ENCODE measurements at places on chromosomes 3 and 15. TPM values are rescaled to one million over a fixed set of nuclear protein-coding genes. Genes with fewer than 3 reads are reported as not detected.

- H3K4me1 ChIP-seq: no peaks in the 10 kb centered on the region
- no peaks in the 10 kb centered on the region for H3K36me3 ChIP-seq
- peaks cover 12% of the 10 kb centered on the region for H3K27me3 ChIP-seq
- no peak for DNase-seq
These were observed 8.6 kb downstream of the SLC6A1 start for GRCh38 chr3:11001020-11001657.

Gene HGD
- total RNA-seq: not detected

Gene GOLGA8Q
- 0.20 TPM for total RNA-seq

DNA sequence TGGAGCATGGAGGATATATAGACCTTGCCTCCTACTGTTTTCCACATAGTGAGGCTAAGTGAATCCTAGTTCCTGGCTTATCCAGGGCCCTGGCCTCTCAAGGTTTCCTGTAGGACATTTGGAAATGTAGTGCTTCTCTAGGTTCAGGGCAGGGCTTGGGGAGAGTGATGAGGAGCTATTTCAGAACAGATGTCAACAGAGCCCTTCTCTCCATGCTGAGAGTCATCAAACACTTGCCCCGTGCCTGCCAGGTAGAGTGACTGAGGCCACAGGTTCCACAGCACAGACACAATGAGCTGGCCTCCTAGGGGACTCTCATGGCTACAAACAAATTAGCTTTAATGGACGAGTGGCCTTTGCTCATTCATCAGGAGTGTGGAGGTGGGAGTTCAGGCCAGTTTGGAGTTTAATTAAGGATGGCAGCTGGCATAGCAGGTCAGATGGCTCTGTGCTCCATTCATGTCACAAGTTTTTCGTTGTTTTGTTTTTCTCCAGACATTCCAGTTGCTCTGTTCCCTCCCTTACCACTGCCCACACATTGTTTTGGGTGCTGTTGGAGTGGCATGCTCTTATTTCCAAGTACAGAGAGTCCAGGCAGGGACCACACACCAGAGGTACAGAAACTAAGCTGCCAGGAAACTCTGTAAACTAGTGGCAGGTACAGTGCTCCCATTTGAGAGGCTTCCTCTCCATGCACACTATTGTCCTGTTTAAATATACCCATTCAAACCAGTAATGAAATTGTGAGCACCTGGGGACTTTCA lies 189.8 kb downstream of the RYR3 start:
- no peak for DNase-seq
- no peaks in the 10 kb centered on the region for H3K4me1 ChIP-seq
- H3K27ac ChIP-seq: no peak overlapping the region
- H3K27me3 ChIP-seq: peaks cover 16% of the 10 kb centered on the region
- H3K4me3 ChIP-seq: no peak overlapping the region

Data from activated naive CD4-positive, alpha-beta T cell treated with anti-CD3 and anti-CD28 coated beads for 36 hours (primary cell).